Effector memory CD8-positive, alpha-beta T cell (primary cell): ENCODE measurements at places on chromosomes 1 and 21.

DNA sequence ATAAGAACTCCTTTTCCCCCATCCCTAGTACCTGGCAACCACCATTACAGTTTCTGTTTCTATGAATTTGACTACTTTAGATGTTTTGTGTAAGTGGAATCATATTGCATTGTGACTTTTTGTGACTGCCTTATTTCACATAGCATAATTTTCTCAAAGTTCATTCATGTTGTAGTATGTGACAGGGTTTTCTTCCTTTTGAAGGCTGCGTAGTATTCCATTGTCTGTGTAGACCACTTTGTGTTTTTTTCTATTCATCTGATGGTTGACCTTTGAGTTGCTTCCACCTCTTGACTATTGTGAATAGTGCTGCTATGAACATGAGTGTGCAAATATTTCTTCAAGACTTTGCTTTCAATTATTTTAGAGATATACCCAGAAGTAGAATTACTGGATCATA, 225.8 kb upstream of the L1TD1 start:
- peaks cover 3% of the 10 kb centered on the region for H3K36me3 ChIP-seq
- H3K4me1 ChIP-seq: no peaks in the 10 kb centered on the region
- no peak overlapping the region for H3K4me3 ChIP-seq
- DNase-seq: no peak

DNA sequence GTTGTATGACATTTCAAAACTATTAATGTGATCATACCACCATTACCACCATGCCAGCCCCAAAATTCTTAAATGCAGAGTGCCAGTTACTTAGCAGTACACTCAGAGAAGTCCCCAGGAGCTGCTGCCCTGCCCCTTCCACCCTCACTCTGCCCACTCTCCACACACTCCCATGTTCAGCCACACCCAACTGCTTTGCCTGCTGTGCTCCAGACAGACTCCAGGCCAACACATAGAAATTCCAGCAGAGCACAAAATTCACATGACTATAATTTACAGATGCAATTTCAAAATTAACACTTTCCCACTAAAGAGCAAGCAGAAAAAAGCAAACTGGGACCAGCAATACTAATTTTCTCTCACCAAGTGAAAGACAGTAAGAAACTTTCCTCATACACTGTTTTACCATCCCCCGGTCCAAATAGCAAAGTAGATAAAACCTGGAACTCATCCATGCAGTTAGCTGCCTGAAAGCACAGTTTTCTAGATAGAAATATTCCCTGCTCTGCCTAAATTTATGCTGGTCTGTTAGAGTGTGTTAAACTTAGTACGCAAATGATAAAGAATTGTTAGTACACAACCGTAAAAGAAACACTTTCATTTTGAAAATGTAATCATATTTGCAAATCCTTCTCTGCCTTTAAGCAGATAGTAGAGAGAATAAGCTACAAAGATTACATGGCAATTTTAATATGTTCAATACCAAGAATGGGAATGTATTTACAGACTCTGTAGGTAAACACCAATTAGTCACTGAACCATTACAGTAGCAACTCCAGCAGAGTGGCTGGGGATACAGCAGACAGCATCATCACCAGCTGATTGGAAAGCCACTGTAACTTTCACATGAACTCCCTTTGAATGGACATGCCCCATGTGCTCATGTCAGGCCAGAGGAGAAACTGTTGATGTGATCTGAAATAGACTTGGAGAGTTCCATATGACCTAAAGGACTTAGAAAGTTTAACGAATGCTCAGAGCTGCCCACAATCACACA, 176.5 kb downstream of the VAV3 start:
- no peaks in the 10 kb centered on the region for H3K36me3 ChIP-seq
- H3K27ac ChIP-seq: peak overlapping the region; percentile 92
- H3K4me1 ChIP-seq: peaks cover 61% of the 10 kb centered on the region
- peak overlapping the region; percentile 35 for H3K4me3 ChIP-seq
- no peaks in the 10 kb centered on the region for H3K27me3 ChIP-seq
- no peak for DNase-seq

GRCh38 chr1:186905561-186905960, 76.8 kb downstream of the PLA2G4A start:
- H3K27me3 ChIP-seq: no peaks in the 10 kb centered on the region
- H3K4me3 ChIP-seq: no peak overlapping the region
- no peaks in the 10 kb centered on the region for H3K4me1 ChIP-seq
- H3K36me3 ChIP-seq: no peaks in the 10 kb centered on the region
- no peak for DNase-seq

DNA sequence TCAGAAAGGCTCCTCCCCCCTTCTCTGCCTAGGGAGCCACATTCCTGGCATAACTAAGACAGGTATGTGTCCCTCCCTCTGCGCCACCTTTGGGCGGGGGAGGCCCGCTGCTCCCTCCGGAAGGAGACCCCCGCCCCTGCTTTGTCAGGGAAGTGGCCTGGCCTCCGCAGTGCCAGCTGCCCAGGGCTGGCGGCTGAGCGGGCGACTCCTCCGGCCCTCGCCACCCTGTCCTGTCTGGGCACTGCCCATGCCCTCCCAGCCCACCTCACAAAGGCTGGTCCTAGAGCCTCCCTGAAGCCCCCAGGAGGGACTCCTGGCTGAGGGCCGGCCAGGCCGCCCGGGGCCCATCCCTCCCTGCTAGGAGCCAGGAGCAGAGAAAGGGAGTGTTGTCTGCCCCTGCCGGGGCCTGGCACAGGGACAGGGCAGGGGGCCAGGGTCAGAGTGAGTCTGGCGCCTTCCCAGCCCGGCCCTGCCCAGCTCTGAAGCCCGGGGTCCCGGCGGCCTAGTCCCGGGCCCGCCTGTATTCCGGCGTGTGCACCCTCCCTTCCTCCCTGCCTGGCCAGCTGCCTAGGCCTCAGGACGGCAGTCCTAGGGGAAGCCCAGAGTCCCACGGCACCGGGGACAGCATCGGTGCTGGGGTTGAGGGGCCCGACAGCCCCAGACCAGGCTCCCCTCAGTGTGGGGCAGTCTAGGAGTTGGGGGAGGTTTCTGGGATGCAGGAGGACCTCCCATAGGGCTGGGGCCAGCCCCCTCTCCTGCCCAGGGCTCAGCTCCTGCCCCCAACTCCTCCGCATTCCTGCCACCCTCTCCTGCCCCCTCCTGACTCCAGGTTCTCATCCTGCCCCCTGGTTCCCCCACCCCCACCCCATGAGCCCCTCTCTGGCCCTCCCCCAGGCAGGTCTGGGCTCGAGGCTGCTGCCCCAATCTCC, 5.1 kb downstream of the AGRN start:
- no peak overlapping the region for H3K4me3 ChIP-seq
- H3K36me3 ChIP-seq: peaks cover 3% of the 10 kb centered on the region
- H3K27ac ChIP-seq: no peak overlapping the region
- H3K27me3 ChIP-seq: peaks cover 17% of the 10 kb centered on the region

DNA sequence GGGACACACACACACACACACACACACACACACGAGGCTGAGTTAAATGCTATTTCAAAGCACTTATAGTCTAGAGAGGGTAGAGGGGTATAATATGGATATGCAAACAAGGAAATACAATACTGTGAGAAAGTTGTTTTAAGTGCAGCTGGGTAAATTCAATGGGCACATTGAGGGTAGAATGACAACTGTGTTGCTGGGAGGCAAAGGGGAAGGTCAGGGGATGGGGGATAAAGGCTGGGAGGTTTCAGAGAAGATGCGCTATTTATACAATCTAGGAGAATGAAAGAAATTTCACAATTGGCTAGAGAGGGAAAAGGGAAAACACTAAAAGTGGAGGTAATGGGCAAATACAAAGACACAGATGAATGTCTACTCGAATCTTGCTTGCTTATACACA, 19.4 kb downstream of the EXTL2 start:
- H3K4me3 ChIP-seq: no peak overlapping the region
- H3K27ac ChIP-seq: no peak overlapping the region
- no peaks in the 10 kb centered on the region for H3K36me3 ChIP-seq
- DNase-seq: no peak
- no peaks in the 10 kb centered on the region for H3K4me1 ChIP-seq
- H3K27me3 ChIP-seq: no peaks in the 10 kb centered on the region

GRCh38 chr1:12478612-12478985, 139.4 kb downstream of the DHRS3 start:
- peak overlapping the region; percentile 43 for H3K4me3 ChIP-seq
- peak overlapping the region; percentile 89 for H3K27ac ChIP-seq
- H3K4me1 ChIP-seq: peaks cover 54% of the 10 kb centered on the region
- H3K36me3 ChIP-seq: peaks cover 11% of the 10 kb centered on the region
- DNase-seq: peak; percentile 28

DNA sequence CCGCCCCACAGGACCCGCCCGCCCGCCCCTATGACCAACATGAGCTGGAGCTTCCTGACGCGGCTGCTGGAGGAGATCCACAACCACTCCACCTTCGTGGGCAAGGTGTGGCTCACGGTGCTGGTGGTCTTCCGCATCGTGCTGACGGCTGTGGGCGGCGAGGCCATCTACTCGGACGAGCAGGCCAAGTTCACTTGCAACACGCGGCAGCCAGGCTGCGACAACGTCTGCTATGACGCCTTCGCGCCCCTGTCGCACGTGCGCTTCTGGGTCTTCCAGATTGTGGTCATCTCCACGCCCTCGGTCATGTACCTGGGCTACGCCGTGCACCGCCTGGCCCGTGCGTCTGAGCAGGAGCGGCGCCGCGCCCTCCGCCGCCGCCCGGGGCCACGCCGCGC, 7.9 kb upstream of the IBA57 start:
- no peak for DNase-seq
- peaks cover 5% of the 10 kb centered on the region for H3K4me1 ChIP-seq
- peaks cover 17% of the 10 kb centered on the region for H3K36me3 ChIP-seq
- H3K27ac ChIP-seq: no peak overlapping the region
- H3K4me3 ChIP-seq: no peak overlapping the region
- H3K27me3 ChIP-seq: no peaks in the 10 kb centered on the region

DNA sequence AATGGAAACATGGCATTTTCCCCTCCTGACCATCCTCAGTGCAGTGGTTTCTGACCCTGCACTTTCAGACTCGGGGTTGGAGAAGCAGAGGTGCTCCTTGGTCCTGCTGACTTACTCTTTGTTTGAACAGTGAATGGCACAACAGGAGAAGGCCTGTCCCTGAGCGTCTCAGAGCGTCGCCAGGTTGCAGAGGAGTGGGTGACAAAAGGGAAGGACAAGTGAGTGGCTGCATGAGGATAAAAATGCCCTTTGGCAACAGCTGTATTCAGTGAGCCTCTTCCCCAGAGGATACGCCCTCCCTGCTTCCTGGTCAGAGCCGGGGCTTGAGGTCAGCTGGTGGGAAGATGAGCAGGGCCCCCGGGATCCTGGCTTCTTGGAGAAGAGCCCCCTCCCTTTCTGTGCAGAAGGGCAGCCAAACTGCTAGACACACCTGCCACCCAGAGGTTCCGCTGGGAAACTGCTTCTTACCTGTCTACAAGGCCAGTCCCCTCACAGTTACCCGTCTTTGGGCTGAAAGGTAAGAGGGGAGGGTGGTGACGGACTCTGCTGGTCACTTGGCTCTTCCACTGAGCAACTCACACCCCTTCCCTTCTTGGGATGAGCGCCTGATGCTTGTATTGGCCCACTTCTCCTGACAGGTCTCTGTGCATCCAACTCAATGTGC, 16.6 kb downstream of the NPL start:
- peaks cover 4% of the 10 kb centered on the region for H3K36me3 ChIP-seq
- no peak overlapping the region for H3K27ac ChIP-seq
- H3K27me3 ChIP-seq: no peaks in the 10 kb centered on the region
- DNase-seq: no peak
- H3K4me3 ChIP-seq: no peak overlapping the region

- H3K27ac ChIP-seq: no peak overlapping the region
- peaks cover 6% of the 10 kb centered on the region for H3K27me3 ChIP-seq
- H3K4me1 ChIP-seq: no peaks in the 10 kb centered on the region
- no peak for DNase-seq
These were observed 10.7 kb downstream of the ENAH start for GRCh38 chr1:225642177-225642576.

GRCh38 chr21:39066829-39067780, 116.1 kb downstream of the PSMG1 start:
- H3K4me1 ChIP-seq: no peaks in the 10 kb centered on the region
- H3K27me3 ChIP-seq: peaks cover 14% of the 10 kb centered on the region
- H3K4me3 ChIP-seq: no peak overlapping the region
- no peak for DNase-seq
- no peak overlapping the region for H3K27ac ChIP-seq

GRCh38 chr1:23591460-23592208, 32.3 kb upstream of the ID3 start:
- no peak for DNase-seq
- peaks cover 3% of the 10 kb centered on the region for H3K36me3 ChIP-seq
- peaks cover 34% of the 10 kb centered on the region for H3K4me1 ChIP-seq
- H3K27me3 ChIP-seq: peaks cover 8% of the 10 kb centered on the region

GRCh38 chr1:87044840-87045239, 130.4 kb downstream of the HS2ST1 start:
- H3K27me3 ChIP-seq: no peaks in the 10 kb centered on the region
- H3K4me3 ChIP-seq: no peak overlapping the region
- H3K27ac ChIP-seq: peak overlapping the region; percentile 49
- H3K36me3 ChIP-seq: no peaks in the 10 kb centered on the region
- peaks cover 10% of the 10 kb centered on the region for H3K4me1 ChIP-seq
- peak; percentile 5 for DNase-seq

DNA sequence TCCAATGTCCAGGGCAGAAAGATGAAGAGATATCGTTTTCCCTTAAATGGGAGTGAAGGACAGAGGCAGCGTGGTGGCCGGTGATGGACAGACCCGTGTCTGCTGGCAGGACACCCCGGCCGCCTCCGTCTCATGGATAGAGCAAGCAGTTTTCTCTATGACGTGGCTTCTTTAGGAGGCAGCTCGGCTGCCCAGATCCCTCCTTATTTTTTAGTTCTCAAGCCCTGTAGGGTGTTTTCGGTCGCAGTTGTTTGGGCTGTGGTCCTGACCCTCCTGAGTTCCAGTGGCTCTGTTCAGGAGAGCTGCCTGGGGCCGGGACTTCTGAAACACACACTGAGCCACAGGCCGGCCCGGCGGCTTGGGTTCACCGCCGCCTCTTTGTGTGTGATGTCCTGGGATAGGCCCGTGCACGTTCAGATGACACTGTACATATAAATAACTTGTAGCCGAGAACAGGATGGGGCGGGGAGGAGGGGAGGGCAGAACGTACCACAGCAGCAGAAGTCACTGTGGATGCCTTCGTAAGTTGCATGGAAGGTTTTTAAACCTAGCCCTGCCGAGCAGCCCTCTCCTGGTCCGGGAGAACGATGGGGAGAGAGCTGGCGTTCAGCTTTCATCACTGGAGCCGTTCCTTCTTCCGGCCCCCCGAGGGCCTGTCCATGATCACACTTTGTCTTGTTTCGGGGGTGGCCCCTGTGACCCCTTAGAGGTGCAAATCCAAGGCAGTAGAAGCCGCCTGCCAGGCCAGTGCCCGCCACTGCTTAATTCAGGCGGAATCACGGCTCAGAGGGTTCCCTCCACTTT, 65.2 kb downstream of the SIK1 start:
- peaks cover 8% of the 10 kb centered on the region for H3K27me3 ChIP-seq
- peak; percentile 39 for DNase-seq
- peak overlapping the region; percentile 92 for H3K27ac ChIP-seq
- H3K4me1 ChIP-seq: peaks cover 15% of the 10 kb centered on the region

GRCh38 chr1:151340870-151341754, 5.9 kb downstream of the RFX5 start:
- peak; percentile 54 for DNase-seq
- H3K36me3 ChIP-seq: peaks cover 36% of the 10 kb centered on the region
- peak overlapping the region; percentile 5 for H3K27ac ChIP-seq
- H3K27me3 ChIP-seq: no peaks in the 10 kb centered on the region
- no peak overlapping the region for H3K4me3 ChIP-seq
